ENCODE measurements at places on chromosomes 6 and 20.

GRCh38 chr20:64047968-64048401 lies 1.5 kb downstream of the SOX18 start:
- DNase-seq, result no peak

- no peak for DNase-seq
These were observed 36.2 kb upstream of the ZMYND8 start for GRCh38 chr20:47392721-47393073.

GRCh38 chr20:31497838-31498540 lies 16.3 kb upstream of the HM13 start:
- no peak for DNase-seq

DNA sequence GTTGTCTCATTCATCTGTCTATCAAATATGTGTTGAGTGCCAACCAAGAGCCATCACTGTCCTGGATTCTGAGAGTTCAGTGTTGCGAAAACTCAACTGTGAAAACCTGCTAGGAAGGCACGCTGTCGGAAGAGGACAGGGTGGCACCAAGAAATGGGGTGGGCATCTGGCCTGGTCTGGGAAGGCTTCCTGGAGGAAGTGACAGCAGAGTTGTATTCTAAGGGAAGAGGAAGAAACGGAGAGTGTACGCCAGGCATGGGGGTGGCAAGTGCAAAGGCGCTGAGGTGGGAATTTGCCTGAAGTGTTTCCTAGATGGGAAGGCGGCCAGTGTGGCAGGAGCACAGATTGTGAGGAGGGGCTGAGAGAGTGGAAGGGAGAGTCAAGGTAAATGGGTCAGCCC lies 91.2 kb downstream of the ANKRD60 start:
- DNase-seq, result no peak

DNA sequence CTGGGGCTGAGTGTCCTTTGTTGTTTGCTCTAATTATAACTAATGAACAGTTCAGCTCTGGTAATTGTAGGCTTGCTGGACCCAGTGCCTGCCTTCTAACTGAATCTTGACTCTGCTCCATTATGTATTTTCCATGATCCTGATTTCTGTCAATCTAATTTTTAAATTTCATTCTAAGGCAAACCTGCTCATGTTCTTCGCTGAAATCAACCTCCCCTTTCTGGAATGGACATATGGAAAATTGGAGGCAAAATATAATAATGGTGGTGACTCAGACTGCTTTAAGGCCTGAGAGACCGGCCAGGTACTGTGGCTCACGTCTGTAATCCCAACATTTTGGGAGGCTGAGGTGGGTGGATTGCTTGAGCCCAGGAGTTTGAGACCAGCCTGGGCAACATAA lies 182.7 kb upstream of the AKAP12 start:
- no peak for DNase-seq

- no peak for DNase-seq
These were observed 197.7 kb downstream of the SMOC2 start for GRCh38 chr6:168638468-168639271.

- DNase-seq, result no peak
These were observed 28.5 kb upstream of the ADGRF4 start for GRCh38 chr6:47669684-47670513.
